Activated T-cell treated with anti-CD3 and anti-CD28 coated beads for 24 hours (primary cell): ENCODE measurements at places on chromosomes 12 and 14.

- DNase-seq = no peak
These were observed 19.2 kb downstream of the OAS2 start for GRCh38 chr12:112997506-112997905.

DNA sequence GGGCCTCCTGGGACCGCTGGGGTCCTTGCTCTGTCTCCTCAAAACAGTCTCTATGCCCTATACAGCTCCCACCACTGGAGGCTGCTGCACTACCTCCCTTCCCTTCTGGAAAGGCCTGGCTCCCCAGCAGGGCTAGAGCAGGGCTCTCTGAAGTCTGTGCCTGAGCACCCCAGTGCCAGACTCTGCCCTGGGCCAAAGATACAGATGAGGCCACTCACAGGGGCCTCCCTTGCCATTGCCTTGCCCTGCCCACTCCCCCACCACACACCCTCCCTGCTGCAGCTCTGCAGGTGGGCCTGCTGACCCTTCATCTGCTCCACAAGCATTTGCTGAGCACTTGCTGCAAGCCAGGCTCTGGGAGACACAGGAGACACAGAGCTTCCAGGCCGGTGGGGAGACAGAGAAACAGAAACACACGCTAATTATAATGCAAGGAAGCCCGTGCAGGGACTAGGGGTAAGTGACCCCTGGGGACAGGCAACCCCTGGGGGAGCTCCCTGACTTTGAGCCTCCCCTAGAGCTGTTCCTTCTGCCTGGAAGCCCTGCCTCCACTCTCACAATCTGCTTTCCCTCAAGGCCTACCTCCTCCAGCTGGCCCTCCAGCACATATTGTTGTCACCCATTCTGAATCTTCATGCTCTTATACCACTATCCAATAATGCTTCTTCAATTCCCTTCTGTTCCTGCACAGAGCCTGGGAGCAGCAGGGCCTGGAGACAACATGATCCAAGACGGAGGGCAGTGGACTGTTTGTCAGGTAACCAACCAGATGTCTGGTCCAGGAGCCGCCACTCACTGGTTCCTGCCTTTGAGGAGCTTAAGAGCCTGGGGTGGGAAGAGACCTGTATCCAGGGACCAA lies 32.6 kb upstream of the PNMA1 start:
- DNase-seq = no peak

DNA sequence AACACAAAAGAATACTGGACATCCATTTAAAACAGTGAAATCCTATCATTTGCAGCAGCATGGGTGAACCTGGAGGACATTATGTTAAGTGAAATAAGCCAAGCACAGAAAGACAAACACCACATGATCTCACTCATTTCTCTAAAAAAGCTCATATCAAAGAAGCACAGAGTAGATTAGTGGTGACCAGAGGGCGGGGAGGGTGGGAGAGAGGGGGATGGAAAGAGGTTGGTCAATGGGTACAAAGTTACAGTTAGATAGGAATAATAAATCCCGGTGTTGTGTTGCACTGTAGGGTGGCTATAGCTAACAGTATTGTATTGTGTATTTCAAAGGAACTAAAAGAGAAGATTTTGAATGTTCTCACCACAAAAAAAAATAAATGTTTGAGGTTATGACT lies 52.4 kb downstream of the DUSP6 start:
- no peak for DNase-seq

GRCh38 chr12:67721248-67721647 lies 72.7 kb downstream of the DYRK2 start:
- no peak for DNase-seq

DNA sequence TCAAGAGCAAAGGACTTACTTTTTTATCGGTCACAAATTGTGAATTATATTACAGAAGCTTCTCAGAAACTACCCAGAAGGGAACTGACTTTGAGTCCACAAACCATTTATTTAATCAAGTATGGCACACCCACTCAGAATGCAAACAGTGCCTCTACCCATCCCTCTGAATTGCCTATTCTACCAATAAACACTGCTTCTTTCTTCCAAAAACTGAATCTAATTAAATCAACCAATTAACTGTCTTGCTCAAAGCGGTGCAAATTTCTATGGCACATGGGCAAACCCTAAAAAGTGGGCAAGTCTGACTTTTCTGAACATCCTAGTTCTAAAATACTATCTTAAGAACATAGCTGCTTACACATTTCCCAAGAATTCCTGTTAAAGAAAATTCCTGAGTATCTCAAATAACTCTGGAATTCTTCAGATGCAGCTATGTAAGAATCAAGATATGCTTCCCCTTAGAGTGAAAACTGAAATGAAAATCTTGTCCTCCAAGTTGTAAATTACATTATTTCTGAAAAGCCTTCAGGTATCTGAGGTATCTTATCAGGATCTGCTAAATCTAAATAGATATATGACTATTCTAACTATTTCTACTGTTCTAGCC lies 4.3 kb downstream of the SPTLC2 start:
- DNase-seq = no peak

DNA sequence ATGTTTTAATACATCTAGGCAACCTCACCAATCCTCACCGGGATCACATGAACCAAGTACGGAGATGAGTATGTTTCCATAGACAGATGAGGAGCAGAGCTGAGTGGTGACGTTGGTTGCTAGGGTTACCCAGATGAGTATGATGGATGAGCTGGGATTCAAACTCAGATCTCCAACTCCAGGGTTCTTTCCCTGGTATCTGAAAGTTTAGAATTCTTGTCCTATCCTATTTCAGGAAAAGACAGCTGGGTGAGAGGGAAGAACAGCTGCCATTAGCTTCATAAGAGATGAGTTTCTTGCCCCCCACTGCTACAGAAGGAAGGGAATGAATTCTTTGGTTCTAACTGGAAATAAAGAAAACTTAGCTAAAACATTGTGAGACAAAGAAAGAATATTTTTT lies 728.9 kb upstream of the TBX3 start:
- DNase-seq = no peak

GRCh38 chr12:115710104-115710564 lies 567.4 kb downstream of the MED13L start:
- DNase-seq = no peak

DNA sequence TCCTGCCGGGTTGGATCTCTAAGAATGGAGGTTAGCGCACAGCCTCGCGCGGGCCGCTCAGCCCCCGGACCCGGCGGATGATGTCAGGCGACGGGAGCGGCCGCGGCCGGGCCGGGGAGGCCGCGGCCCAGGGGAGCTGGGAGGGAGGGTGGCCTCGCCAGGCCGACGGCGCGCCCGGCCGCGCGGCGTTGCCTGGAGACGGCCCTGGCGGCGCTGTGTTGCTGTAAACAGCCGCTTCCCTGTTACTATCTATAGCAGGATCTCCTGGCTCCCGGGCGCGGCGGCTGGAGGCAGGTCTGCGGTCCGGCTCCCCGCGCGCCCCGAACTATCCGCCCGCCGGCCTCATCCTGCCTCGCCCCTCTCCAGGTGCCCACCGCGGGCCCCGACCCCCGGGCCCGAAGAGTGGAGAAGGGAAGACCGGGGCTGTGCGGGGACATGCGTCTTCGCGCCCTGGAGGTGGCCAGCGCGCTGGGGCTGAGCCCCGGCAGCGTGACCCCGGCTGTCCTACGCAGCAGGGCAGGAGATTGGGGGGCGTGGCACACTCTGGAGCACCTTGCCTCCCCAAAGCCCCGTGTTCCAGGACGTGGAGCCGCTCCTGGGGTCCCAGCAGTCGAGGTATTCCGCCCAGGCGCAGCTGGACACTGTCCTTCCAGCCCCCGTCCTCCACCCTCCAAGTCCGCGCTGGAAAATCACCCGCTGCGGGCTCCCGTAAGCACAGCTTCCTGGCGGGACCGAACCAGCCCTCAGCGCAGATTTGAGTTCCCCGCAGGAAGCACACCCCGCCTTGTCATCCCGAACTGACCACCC lies 1.4 kb upstream of the FOS start:
- DNase-seq = no peak
